ENCODE measurements at places on chromosomes 5 and 9.

DNA sequence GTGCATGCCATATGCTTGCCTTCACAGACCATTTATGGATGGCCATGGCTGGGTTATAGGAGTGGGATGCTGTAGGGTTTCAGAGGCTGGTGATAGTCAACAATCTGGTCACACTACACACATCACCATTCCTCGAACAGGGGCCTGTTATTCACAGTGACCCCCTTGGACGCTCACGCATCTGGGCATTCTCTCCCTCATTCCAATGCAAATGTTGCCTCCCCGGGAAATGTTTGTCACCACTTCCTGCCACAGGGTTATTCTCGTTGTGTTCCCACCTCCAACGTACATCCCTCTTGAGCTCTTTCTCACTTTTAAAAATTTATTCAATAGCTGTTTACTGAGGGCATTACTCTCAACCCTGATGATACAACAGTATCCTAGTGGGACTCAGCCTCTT, 135.4 kb downstream of the SCAMP1 start:
- DNase-seq, result no peak

GRCh38 chr5:153749960-153750359, 259.5 kb downstream of the GRIA1 start:
- DNase-seq, result peak; percentile 48

GRCh38 chr9:132460240-132460639, 50.2 kb downstream of the CFAP77 start:
- no peak for DNase-seq

DNA sequence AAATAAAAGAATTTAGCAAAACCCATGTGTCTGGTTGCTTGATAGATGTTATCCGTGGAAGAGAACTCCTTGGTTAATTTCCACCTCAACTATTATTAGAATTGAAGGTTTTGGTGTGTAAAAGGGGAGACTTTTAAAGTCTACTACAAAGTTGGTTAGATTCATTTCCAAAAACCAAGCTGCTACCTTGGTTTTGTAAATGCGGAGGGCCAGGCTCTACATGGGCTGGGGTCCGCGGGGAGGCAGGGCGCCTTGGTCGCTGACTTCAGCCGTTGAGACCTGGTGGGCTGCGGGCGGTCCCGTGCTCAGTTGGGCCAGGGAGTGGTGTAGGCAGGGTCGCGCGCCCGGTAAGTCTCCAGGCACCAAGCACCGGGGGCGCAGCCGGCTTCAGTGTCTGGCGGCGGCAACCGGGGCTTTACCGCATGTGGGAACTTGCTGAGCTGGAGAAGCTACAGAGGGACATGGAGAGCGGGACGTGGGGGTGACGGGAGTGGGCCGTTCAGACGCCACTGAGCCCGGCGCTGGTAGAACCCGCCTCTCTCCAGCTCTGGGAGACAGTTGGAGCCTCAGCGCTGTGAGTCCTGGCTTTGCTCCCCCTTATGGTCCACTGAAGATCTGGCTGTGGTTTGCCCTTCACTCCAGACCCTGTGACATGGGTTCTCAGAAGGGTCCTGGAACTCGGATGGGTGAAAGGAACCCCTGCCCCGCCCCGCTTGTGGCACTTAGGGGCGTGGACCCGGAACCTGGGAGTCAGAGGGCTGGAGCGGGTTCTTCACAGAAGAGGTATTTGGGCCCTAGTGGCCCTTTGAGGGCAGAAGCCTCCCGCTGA, 11.8 kb downstream of the NR2F1 start:
- no peak for DNase-seq

DNA sequence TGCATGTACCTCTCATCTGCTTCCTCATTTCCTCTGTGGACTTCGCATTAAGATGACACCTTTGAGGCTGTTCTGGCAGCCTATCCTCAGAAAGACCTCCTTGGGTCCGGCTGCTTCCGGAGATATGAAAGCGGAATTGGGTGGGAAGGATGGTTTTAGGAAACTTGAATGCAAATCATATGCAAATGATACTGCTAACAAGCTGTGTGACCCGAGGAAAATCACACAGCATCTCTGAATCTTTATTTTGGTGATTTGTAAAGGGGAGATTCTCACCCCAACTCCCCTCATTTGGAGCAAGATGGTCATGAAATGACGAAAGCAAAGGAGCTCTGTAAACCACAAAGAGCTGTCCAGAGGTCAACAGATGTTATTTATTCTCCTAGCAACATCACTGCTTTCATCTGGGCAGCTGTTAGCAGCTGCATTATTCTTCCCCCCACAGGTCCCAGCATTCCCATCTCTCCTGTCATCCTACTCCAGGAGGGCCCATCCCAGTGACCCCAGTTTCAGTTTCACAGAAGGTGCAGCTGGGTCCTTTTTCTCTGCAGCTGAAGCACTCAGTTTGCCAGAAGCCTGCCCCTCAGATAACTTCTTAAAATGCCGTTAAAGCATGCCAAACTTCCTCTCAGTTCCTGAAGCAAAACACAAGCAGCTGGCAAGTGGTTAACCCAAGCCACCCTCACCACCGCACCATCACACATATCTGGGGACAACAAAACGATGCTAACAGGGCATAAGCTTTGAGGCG, 269.5 kb downstream of the SEC61B start:
- peak; percentile 88 for DNase-seq

DNA sequence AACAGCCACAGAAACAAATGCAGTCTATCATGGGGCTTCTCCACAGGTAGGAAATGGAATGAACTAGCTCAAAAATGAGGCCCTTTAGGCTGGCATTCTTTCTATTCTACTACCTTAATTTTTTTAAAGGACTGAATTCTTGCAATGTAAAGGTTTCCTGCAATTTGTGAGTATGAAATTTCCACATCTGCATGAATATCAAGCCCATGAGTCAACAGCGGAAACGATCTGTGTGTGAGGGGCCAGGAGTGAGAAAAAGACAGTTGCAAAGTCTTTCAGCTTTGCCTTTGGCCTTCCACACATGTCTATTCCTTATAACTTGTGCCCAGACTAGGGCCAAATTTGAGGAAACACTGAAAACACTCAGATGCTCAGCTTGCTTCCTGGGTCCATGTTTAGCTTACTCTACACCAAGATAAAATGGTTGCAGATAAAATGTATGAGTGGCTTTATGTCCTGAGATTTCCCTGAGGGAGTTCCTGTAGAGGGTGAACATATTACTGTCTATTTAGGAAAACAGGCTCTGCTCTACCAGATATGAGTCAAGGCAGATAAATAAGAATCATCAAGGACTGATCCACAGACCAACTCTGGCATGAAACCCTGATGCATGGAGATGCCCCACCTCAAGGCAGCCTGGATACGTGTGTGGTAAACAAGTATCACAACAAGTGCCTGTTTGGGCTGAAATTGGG, 46.5 kb downstream of the RETREG1 start:
- DNase-seq, result peak; percentile 44

- peak; percentile 67 for DNase-seq
Measured at GRCh38 chr5:154627698-154628678, 127.2 kb upstream of the LARP1 start.

GRCh38 chr9:110028271-110028670, 179.7 kb downstream of the C9orf152 start:
- no peak for DNase-seq

GRCh38 chr9:14349146-14349446, 35.2 kb upstream of the NFIB start:
- DNase-seq, result no peak

- no peak for DNase-seq
Measured at GRCh38 chr5:168291342-168291963, at the start of gene WWC1. WWC1 (plus strand) TSS chr5:168291645; CDS start chr5:168292153, 508 bp downstream.

DNA sequence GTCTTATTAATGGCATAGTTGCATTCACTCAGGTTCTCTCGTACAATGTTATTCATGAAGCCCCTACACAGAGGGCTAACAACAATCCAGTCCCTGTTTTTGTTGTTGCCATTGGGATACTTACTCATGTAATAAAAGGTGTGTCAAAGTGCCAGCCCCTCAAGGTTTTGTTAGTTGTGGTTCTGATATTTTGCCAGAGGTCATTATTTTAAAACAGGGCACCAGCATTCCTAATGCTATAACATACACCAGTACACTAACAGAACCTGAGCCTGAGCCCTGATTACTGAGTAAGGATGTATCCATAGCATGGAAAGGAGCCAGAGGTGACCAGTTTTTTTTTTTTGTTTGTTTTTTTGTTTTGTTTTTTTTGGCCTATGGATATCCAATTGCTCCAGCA, 50.2 kb downstream of the SMC2 start:
- peak; percentile 3 for DNase-seq

DNA sequence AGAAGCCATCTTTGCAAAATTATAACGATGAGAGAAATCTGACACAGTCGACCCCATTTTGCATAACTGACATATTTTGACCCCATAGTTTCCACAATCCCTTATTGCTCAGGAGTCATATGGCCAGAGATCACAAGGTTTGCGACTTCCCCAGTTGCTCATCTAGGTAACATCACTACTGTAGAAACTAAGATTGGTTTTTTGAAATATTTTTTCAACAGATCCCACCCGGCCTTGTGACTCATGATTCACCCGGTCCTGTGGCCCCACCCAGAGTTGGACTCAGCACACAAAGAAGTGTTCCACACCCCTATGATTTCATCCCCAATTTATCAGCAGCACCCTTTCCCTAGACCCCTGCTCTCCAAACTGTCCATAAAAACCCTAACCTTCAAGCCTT, 50.2 kb downstream of the TIMD4 start:
- no peak for DNase-seq

DNA sequence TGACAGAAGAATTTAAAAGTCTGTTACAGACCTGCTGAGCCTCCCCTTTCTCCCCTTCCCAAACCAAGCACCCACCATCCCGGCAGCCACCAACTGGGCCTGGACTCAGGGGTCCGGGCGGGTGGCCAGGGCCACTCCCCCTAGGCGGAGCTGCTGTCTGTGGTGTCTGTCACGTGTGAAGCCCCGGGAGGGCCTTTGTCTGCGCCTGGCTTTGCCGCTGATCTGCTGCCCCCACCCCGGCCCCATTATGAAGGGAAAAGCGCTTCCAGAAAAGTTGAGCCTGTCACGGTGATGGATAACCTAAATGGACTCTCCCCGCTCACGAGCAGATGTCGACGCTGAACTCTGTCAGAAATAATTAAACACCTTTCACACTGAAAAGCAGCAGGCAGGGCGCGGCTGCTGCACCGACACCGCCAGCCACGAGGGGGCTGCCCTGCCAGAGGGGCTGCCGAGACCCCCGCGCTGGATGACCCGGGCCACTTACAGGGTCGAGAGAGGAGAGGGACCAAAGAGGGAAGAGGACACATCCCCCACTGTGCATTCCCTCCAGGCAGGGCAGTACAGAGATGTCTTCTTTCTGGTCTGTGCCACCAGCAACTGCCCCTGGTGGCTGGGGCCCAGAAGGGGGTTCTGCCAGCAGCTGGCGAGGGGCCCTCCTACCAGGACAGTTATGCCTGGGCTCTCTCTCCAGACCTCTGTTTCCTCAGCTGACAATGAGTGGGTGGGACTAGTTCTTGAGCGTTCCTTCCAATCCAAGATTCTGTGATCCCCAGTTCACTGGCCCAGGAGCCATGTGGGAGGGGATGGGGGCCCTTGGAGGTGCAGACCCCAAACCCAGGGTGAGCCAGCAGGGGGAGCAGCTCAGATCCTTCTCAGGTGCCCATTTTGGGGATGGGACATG, 36.0 kb upstream of the BARHL1 start:
- peak; percentile 24 for DNase-seq

GRCh38 chr5:54049963-54050362, 260.4 kb downstream of the ARL15 start:
- DNase-seq, result peak; percentile 15

DNA sequence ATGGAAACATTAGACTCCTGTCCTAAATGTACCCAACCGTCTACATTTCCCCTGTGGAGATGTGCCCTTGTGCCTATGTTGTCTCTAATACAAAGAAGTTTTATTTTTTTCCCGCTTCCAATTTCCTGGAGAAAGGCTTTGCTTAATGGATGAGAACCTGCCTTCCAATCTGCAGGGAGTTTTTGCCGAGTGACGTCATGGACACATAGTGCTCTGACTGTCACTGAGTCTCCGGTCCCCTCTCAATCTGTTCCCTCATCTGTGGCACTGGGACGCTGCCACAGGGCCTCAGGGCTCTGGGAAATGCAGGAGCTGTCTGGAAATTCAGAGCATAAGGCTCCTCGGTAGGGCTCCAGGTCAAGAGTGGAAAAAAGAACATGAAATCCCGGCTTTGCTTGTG, 144.8 kb downstream of the PDZD2 start:
- DNase-seq, result no peak

DNA sequence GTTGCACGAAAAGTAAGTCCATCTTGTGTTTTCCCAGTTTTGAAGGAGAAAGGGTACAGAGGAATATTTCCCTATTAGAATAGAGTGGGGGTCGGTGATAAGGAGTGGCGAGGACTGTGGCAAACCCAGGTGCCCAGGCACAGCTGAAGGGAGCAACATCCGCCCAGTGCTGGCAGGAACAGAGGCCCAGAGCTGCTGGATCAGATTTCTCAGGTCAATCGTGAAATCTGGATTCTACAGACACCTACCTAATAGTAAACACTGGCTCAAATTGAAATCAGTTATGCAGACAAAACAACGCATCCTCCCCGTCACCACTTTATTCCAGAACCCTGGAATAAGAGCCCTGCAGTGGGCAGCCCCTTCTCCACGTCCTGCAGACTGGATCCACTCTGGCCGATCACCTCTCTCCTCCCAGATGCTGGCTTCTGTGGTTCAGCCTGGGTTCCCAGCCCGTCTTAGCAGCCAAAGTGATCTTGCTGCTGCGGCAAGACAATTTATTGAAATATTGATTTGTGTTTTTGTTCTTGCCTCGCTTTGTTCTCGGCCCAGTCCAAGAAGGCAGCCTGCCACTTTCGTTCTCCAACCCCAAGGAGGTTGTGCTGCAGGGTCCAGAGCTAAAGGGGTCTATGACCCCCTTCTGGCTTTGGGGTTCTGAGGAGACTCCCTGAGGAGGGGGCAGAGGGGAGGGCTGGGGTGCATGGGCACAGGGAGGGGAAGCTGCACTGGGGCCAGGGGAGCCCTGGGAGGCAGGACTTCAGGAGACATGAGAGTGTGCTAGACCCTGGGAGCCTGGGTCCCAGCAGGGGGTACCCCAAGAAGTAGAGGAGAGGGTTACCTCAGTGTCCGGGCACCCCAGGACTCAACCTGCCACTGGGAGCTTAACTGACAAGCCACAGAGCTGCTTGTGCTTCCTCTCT, 103.3 kb downstream of the ZNF354C start:
- DNase-seq, result no peak

DNA sequence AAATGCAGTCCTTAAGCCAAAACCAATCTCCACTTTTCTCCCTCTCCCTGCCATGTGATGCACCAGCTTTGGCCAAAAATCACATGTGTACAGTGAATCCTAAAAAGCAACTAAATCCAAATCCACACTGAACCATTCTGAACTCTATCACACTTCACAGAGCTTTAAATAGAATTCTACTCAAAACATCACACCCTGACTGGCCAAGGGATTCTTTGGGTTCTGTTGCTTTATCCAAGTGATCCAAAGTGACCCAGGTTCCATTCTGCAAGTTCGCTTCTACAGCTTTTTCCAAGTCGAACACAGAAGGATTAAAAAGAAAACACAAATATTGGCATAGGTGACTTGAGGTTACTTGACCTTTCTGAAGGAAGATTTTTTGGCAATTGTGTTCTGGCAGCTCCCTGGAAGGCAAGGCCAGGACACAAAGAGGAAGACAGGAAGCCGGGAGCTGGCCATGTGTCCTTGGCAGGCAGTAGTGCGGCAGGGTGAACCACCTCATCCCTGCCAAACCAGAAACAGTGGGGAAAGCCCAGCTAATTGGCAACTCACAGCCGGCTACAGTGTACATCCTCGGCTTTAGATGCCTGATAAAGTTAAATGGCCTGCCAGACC, 115.0 kb downstream of the NFIB start:
- peak; percentile 79 for DNase-seq

All from fibroblast of mammary gland (primary cell).